AG10803 (cell line): ENCODE measurements at places on chromosomes 1 and 21.

DNA sequence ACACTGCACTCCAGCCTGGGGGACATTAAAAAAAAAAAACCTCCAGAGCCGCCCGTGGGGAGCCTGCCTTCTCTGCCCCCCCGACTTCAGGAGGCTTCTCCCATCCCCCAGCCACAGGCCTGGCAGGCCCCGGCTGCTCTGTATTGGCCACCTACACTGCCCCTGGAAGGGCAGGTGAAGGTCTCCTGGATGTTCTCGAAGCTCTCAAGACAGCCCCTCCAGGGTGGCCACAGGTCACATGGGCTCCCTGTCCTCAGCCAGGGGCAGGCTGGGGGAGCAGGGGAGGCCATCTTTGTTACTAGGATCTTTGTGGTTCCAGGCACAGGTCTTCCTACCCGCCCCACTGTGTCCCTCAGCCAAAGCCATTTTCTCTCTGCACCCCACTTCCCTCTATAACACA, 32.8 kb downstream of the PADI6 start:
- DNase-seq = no peak

GRCh38 chr1:100433563-100433962, 81.3 kb downstream of the CDC14A start:
- DNase-seq = no peak

GRCh38 chr1:98121646-98122045, 200.8 kb upstream of the DPYD start:
- peak; percentile 9 for DNase-seq

- DNase-seq = peak; percentile 70
Observed at GRCh38 chr1:174433451-174433850, 14.3 kb upstream of the GPR52 start.

- peak; percentile 63 for DNase-seq
Observed at GRCh38 chr1:7070389-7071029, 285.3 kb downstream of the CAMTA1 start.

DNA sequence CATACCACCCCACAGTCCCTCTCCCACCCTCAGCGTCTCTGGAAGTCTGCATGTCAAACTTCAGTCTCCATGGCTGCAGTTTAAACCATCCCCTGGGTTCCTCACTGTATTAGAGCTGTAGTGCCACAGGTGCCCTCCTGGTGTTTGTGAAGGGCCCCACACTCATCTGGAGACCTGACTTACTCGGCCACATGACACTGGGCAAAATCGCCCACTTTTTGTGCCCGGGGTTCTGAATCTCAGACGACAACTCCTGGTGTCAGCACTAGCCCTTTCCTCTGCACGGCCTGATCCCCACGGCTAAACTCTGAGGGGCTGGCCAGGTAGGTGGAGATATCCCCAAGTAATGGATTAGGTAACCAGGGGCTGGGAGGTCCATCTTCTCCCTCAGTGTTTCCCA, 6.5 kb downstream of the INKA2 start:
- no peak for DNase-seq

DNA sequence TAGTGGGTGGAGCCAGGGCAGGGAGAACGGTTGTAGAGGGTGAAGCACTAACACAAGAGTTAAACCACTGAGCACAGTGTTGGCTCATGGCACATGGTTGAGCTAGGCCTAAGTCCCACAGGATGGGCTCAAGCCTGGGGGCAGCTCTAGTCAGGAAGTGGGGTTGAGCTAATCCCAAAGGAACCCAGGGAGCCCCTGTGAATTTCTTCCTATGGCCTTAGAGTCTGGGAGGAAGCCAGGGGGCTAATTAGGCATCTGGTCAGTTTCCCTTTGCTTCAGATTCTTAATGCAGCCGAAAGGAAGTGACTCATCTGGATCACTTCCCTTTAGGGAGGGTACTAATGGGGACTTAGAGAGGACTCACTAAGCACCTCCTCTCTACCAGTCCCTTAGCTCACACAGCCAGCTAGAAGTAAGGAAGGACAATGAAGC, 10.1 kb downstream of the CFAP45 start:
- DNase-seq = peak; percentile 94

DNA sequence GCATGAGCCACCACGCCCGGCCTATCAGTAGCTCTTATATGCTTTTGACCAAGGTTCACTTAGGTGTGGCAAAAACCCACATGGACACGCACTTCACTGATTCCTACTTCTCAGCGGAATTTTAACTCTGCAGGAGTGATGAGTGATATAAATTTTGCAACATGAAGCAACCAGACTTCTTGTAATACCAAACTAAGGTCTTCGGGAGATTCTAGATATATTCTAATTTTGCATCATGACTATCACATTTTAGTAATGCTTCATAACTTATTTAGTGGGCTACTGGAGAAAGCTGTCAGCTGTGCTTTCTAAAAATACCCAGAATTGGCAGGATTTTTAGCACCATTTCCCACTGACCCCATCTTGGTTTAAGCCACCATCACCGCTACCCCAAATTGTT, 27.8 kb downstream of the RHCE start:
- DNase-seq = peak; percentile 46

- DNase-seq = no peak
Observed at GRCh38 chr1:38558500-38559445, 300.8 kb downstream of the RRAGC start.

DNA sequence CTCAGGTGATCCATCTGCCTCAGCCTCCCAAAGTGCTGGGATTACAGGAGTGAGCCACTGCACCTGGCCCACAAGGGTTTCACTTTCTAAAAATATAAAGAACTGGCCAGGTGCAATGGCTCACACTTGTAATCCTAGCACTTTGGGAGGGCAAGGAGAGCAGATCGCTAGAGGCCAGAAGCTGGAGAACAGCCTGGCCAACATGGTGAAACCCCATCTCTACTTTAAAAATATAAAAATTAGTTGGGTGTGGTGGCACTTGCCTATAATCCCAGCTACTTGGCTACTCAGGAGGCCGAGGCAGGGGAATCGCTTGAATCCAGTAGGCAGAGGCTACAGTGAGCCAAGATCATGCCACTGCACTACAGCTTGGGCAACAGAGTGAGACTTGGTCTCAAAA, 25.7 kb downstream of the MRPL39 start:
- DNase-seq = no peak
